ENCODE measurements at places on chromosomes 16 and 17.
A peak's percentile ranks its signal among the peaks of the same experiment; 100 is the strongest.

DNA sequence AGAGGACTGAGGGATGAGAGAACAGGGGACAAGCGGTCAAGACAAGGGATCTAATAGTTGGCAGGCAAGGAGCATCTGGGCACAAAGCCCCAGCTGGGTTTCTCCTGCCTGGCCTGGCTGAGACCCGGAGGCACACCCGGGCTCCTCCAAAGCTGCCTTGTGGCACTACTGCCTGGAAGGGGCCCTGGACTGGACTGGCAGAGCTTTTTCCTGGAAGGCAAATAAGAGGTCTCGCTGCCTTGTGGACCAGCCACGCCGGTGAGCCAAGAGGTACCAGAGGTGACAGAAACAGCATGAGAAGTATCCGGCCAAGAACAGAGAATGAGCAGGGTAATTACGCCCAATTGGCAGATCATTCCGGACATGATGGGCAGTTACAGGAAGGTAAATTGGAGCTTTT lies 64.6 kb downstream of the GTF3C1 start:
- DNase-seq, result no peak

- DNase-seq, result no peak
These were observed 83.7 kb upstream of the CRHR1 start for GRCh38 chr17:45700171-45701090.

DNA sequence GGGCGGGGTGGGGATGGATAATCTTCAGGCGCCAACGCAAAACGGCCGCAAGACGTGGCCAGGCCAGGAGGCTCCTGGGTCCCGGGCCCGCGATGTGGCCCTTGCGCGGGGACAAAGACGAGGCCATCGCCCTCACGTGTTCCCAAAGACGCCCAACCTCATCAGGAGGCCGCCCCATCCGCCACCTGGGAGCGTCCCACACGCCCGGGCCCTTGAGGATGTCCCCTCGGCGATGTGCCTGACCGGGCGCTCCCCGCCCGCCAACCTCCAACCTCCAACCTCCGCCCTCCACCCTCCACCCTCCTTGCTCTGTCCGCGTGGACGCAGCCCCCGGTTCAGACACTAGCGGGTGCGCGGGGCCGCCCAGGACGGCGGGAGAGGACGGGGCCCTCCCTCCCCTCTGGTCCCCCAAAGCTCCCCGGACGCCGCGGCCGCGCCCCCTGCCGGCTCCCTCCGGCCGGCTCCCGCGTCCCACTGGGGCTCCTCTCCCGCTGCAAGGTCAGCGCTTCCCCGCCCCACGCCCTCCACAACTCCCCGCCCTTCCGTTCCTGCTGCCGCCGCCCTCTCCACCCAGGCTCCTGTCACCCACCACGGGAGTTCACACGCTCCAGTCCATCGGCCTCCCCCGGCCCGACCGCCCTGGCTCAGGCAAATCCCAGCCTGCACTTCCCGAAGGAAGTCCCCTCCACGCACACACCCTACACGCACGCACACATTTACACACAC lies 250.8 kb upstream of the RPL38 start:
- peak; percentile 15 for DNase-seq

DNA sequence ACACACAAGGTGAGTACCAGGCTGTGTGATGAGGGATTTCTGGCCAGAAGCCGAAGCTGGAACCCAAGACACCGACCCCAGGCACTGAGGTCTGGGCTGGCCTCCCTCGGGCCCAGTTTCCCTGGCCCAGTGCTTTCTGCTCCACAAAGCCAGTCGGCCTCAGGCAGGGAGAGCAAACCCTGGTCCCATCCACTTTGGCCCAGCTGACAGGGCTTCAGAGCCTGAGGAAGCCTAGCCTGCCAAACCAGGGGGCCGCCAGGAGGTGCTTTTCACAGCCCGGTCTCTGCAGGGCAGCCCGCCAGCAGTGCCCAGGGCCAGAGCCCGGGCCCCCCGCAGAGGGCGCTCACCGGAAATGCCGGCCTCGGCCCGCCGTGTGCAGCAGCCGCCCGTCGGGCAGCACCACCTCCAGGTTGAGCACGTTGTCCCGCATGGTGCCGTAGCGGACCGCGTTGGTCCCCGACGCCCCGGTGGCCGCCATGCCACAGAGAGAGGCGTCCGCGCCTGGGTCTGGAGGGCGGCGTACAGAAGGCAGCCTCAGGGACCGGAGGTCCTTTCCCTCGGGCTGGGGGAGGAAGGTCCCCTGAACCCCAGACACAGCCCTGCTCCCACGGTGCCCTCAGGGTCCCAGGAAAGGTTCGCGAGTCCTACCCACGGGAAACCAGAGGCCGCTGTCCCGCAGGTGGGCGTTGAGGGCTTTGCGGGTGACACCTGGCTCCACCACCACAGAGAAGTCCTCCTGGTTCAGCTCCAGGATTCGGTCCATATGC lies 2.2 kb downstream of the LDHD start:
- DNase-seq, result no peak

- no peak for DNase-seq
These were observed 129.5 kb downstream of the DYNLRB2 start for GRCh38 chr16:80670170-80670865.

GRCh38 chr17:44345454-44346026 lies 438 bp downstream of the GRN start:
- peak; percentile 21 for DNase-seq

DNA sequence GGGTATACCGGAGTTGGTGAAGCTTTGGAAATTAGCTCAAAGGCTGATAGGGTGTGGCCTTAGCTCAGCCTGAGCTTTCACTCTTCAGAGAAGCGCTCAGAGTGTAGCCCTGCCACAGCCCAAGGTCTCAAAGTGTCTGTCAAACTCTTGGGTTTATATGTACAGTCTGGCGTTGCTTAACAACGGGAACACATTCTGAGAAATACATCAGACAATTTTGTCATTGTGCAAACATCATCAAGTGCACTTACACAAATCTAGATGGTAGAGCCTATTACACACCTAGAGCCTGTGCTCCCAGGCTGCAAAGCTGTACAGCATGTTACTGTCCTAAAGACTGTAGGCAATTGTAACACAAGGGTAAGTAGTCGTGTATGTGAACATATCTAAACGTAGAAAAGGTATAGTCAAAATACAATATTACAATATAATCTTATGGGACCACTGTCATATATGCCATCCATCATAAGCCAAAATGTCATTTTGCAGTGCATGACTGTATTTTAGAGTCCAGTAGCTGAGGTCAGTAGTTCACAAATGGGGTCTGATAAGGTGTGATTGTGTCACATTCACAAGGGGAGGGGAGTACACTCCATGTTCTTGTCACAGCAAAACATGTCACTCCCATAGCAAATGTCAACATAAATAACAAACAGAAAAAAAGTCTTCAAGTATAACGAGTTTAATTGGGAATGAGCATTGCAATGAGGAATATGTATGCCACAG lies 20.6 kb downstream of the CHAD start:
- no peak for DNase-seq

- DNase-seq, result no peak
These were observed 125.4 kb upstream of the CHMP6 start for GRCh38 chr17:80866050-80866793.

- no peak for DNase-seq
These were observed 60.0 kb upstream of the BCAR1 start for GRCh38 chr16:75311383-75311938.

DNA sequence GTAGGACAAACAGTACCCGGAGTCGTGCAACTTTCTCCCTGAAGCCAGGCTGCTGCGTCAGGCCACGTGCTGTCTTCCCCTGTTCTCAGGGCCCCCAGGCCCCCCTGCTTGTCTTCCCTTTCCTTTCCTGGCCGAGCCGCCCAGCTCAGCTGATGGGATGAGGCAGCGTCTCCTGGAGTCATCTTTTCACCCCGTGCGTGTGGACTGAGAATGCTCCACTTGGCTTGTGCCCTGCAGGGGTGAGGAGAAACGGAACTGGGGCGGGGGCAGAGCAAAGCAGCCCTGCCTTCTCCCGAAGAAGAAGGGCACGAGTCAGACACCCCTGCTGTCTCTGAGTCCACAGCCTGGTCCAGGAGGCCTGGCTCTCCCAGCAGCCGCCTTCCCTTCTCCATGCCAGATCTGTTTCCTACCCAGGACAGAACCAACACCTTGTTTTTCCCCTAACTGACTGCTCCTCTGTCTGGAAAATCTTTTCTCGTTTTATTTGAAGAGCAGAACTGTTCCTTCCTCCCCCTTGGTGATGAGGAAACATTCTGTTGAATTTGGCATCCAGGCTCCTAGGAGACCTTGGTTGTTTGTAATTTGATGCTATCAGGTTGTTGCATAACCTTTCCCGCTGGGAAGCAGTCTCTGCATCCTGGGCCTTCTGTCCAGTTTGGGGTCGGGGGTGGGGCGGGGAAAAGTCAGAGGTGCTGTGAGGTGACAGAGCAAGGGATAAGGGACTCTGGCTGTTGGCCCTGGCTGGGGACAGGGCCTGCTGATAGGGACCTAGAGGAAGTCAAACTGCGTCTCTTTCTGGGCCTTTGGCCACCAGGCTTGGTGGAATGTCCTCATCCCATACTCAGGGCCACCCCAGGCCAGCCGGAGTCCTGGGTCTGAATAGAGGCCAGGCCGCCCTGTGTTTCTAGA lies 78.8 kb downstream of the WIPI1 start:
- DNase-seq, result no peak

DNA sequence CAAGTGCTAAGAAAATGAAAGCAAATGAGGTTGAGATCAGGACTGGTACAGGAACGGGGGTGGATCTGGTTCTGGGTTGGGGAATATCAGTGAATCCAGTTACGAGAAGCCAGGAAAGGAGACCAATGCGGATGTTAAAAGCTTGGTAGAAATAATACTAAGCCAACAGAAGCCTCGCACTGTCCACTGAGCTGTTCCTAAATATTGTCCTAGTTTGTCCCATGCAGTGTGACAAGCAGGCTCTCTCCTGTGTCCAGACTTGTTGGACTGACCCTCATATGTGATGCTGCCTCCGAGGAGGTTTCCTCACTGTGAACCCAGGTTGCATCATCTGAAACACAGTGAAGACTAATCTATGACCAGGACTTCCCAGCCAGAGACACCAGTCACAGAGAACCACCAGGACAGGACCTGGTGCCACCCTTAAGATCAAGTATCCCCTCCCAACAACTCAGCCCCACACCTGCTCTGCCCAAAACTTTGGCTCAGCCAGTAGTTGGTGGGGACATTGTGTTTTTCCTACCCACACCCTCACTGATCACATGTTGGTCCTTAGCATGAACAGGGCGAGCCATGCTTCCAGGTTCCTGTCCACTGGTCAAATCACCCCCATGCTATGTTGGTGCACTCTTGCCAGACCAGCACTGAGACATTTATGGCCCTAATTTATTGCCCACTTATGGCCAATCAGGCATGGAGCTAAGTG lies 32.7 kb upstream of the SCNN1B start:
- DNase-seq, result no peak

DNA sequence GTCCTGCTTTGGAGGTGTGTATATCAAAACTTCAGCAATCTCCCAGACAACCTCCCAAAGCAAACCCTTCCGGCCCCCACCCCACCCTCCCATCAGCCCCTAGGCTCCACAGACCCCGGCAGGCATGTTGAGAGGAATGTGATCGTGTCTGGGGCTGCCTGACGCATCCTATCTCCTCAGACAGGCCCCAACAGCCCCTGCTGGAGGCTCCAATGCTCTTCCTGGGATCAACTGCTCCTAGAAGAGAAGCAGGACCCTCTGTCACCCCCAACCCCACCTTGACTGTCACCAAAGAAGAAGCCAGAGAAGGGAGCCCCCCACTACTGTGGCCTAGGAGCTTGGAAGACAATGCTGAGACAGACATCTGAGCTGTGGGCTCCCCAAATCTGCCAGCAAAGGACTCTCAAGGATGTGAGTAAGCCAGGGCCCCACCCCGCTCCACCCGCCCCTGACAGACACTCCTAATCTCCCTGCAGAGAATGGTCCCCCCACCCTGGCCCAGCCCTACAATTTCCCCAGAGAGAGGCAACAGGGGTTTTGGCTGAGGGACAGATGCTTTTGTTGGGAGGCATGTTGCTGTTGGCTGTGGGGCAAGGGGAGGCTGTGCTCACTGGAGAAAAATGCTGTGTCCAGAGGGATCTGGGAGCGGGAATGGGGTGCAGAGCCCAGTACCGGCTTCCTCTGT lies 1.6 kb upstream of the KRT14 start:
- no peak for DNase-seq

- no peak for DNase-seq
These were observed 50.9 kb downstream of the IL21R start for GRCh38 chr16:27452569-27453493.

- DNase-seq, result no peak
These were observed 5.9 kb downstream of the STRADA start for GRCh38 chr17:63735691-63736090.

- no peak for DNase-seq
These were observed 66.9 kb upstream of the RCVRN start for GRCh38 chr17:9971991-9972390.

DNA sequence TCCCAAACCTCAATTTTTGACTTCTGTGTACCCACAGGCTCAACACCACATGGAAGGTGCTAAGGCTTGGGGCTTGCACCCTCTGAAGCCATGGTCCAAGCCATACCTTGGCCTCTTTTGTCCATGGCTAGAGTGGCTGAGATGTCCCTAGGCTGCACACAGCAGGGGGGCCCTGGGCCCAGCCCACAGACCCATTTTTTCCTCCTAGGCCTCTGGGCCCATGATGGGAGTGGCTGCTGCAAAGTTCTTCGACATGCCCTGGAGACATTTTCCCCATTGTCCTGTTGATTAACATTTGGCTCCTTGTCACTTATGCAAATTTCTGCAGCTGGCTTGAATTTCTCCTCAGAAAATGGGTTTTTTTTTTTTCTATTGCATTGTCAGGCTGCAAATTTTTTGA lies 47.0 kb downstream of the TBC1D26 start:
- DNase-seq, result no peak

GRCh38 chr17:69525920-69526841 lies 111.7 kb downstream of the MAP2K6 start:
- DNase-seq, result no peak

DNA sequence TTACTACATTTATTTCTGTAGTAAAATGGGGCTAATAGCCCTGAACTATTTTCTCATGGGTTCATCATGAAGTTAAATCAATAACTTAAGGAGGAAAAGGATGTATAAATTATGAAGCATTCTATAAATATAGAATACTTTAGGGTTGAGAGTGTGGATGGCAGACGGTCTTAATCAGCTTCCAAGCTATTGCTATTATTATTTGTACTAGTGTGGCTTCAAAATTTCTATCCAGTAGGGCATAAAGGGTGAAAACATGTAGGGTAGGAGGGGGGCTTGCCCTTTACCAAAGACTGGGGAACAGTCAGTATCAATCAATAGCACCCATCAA lies 26.4 kb upstream of the DHX8 start:
- no peak for DNase-seq

Data from activated CD4-positive, alpha-beta T cell treated with anti-CD3 and anti-CD28 coated beads, Interleukin-2, amount 50 U/mL, for 24 hours (primary cell).